ENCODE measurements at places on chromosomes 4 and X. TPM values are rescaled to one million over a fixed set of nuclear protein-coding genes. Genes with fewer than 3 reads are reported as not detected.

- no peak for DNase-seq
Measured at GRCh38 chr4:39893693-39894072, 84.0 kb downstream of the PDS5A start.

- DNase-seq: no peak
Measured at GRCh38 chr4:95539106-95539505, 9.7 kb downstream of the UNC5C start.

- no peak for DNase-seq
Measured at GRCh38 chrX:120242813-120243212, 7.8 kb upstream of the ZBTB33 start.

SUPT20HL2 gene
- not detected for total RNA-seq

DNA sequence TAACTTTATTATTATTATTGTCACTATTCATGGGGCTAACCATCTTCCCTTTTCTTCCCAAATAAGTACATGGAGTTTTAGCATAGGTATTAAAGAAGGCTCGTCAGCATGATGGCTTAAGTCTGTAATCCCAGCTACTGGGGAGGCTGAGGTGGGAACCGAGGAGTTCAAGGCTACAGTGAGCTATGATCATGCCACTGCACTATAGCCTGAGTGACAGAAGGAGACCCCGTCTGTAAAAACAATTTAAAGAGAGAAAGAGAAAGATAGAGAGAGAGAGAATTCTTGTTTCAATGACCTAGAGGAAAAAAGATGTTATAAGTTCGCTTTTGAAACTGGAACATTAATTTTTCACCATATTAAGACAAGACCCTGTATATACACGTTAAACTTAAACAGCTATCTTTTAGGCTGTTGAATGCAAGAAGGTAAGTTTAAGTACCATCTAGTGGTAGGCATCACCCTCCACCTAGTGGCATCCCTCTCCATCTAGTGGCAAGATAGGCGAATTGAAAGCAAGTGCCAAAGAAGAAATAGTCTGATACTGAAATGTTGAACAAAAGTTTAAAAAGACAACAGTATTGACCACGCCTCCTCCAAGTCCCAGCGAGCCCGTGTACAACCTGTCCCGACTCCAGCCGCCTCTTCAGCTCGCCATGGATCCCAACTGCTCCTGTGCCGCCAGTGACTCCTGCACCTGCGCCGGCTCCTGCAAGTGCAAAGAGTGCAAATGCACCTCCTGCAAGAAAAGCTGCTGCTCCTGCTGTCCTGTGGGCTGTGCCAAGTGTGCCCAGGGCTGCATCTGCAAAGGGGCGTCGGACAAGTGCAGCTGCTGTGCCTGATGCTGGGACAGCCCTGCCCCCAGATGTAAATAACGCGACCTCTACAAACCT lies 26.0 kb upstream of the YTHDC1 start:
- peak; percentile 64 for DNase-seq

DNA sequence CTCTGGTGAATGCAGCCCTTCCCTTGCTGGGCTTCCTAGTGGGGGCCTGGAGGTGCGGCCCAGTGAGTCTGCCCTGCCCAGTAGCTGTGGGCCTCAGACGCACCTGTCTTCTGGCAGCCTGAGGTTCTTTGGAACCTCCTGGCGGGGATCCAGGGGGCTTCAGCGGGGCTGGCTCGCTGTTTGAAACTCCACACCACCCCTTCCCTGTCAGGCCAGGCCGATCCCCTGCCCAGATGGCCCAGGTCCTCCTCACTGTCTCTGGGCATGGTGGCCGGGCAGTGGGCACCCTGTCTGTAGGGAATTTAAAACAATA lies 10.7 kb upstream of the NKX1-1 start:
- no peak for DNase-seq

DNA sequence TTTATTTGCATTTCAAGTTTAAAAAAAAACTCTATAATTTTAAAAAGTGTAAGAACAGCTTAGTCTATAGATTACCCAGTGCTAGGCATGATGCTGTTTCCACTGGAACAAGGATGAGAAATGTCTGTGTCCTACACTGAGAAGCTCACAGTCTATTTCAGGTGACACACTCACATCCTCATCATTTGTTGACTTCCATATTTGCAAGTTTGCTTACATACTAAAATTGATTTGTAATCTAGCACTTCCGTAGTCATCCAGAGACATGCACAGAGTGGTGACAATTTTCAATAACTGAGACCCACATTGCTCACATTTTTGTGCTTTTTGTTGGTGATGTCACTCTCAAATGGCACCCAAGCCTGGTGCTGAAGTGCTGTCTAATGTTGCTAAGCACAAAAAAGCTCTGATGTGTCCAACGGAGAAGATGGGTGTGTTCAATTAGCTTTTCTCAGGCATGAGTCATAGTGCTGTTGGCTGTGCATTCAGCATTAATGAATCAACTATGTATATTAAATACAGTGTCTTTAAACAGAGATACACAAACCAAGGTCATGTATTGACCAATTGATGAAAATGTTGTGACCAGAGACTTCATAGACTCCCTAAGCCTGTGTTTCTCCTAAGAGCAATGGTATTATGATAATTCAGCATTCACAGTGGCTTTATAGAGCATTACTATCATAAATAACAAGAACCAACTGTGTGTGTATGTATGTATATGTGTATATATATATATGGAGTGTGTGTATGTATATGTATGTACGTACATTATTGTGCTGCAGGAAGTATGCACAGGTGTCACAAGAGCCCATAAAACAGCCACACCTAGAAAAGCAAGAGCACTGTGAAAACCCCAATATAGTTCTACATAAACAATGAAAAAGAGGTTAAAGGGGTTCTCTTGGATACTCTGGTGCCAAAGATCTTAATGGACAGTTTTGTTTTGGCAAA lies 31.2 kb upstream of the VCX3B start:
- no peak for DNase-seq

DNA sequence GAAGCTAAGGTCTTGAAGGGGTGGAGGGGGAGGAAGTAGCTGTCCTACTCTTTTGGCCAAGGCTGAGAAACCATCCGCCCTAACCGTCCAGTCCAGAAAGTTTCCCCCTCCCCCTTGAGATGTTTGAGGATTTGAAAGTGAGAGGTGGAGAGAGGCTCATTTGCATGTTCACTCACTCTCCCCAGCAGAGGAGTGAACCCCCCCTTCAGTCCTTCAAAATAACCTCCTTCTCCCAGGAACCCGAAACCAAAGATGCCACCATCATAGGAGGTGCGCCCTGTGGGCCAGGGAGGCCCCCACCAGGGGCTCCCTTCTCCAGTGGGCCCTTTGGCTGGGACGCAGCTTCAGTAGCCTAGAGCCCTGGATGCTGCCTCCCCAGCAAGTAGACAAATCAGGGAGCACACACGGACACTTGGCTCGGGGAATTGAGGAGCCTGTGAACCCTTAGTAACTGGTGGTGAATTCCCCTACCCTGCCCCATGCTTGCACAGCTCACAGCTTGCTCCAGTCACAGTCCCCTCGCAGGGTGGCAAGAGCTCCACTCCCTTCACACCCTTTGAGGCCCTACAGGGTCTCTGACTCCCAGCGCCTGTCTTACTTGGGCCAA lies 25.6 kb downstream of the ELF4 start:
- no peak for DNase-seq

DNA sequence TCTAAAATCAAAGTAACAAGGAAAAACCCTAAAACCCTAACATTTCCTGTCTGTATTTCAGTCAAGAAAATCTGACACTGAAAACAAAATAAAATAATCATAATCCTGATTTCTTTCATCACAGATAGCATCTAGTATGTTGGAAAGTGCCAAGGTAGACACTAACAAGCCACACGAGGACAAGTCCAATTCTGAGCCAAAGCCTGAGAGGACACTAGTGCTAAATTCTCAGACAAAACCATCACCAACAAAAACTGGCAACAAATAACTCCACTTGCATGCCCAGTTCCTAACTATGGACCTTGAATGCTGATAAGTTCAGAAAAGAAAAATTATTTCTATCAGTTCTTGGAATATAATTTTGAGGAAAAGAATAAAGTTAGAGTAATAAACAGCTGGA lies 113.7 kb downstream of the MANBA start:
- DNase-seq: no peak

DNA sequence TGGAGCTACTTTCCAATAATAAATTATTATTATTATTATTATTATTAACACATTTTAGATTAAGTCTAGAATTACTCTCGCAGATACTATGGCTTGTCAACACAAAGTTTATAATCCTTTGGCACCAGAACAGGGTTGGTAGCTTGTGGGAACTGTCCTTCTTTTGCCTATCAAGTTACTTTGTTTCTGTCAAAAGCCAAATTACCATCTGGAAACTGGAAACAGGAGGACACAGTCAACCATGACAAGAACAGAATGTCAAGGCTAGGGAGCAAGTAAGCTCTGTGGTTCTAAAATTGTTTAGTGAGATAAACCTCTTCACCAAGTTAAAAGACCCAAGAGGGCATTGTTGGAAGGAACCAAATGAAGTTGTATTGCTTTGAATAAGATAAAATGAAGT lies 42.5 kb downstream of the DGKK start:
- no peak for DNase-seq

GRCh38 chr4:157587681-157588423 lies 367.3 kb downstream of the GRIA2 start:
- no peak for DNase-seq

NRK gene
- total RNA-seq: under 0.01 TPM

GRCh38 chr4:23225564-23225963 lies 532.8 kb downstream of the GBA3 start:
- no peak for DNase-seq

GRCh38 chr4:104868533-104868932 lies 278.1 kb upstream of the TET2 start:
- DNase-seq: no peak

DNA sequence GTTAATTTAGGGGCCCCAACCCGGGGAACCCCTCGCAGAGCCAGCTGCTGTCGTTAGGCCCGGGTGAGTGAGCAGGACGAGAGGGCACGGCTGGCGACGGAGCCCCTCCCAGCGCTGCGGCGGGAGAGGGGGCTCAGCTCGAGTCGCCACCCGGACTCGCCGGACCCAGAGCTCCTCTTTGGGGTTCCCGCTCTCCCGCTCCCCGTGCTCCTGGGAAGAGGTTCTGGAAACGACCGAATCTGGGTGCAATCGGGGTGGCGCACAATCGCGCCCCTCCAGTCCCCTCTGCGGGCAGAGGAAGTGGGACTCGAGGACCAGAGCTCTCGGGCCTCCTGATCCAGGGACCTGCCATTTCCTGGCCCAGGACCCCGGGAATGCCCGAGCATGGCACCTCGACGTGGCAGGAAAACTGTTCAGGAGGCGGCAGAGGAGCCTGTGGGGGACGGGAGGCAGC lies 37.3 kb upstream of the ARAF start:
- no peak for DNase-seq

- DNase-seq: no peak
Measured at GRCh38 chr4:38572793-38573192, 91.2 kb upstream of the KLF3 start.

- no peak for DNase-seq
Measured at GRCh38 chrX:71217298-71217697, 5.7 kb upstream of the GJB1 start.

- DNase-seq: no peak
Measured at GRCh38 chr4:14410516-14410915, 591.8 kb upstream of the CPEB2 start.

RAB9B gene
- 0.65 TPM for total RNA-seq

DNA sequence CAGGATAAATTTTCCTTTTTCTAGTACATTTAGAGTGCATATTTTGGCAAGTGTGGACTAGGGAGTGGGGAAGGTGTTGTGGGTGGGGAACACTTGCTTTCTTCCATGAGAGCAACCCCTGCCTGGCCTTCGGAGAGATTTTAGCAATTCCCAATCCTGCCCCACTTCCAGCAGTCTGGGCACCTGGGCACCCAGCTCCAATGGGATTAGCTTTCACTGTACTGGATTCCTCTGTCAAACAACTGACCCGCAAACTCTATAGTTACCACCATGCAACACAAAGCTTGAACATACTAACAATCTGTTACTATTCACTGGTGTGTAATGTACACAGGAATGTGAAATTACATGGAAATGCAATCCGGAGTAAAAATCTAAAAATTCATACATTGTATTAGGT lies 50.3 kb downstream of the SH3RF1 start:
- DNase-seq: no peak

CXorf49 gene
- not detected for total RNA-seq

DNA sequence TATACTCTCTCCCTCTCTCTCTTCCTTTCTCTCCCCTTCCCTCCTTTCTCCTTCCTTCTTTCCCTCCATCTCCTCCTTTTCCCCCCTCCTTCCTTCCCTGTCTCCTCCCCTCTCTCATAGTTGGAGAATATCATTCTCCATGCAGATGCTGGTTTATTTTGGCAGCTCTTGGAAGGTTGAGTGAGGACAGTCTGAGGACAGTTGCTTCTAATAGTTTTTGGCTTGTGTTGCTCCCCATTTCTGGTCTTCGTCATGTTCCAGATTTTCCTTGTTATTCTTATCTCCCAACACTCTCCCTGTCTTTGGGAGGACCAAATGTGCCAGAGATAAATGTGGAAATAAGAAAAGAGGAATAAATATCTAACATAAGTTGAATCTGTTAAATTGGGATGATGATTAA lies 263.0 kb downstream of the FRMPD4 start:
- no peak for DNase-seq

GRCh38 chr4:185142912-185143600 lies at the start of gene SLC25A4:
SLC25A4 (plus strand) TSS chr4:185143266; CDS start chr4:185143373, 107 bp downstream.
- peak; percentile 68 for DNase-seq

DNA sequence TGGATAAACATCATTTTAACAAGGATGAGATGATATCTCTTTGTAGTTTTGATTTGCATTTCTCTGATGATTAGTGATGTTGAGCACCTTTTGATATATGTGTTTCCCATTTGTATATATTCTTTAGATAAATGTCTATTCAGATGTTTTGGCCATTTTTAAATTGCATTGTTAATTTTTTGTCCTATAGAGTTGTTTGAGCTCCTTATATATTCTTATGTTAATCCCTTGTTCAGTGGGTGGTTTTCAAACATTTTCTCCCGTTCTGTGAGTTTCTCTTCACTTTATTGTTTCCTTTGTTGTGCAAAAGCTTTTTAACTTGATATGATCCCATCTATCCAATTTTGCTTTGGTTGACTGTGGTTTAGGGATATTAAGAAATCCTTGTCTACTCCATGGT lies 606.0 kb downstream of the CCSER1 start:
- no peak for DNase-seq

GRCh38 chrX:111568354-111568753 lies 56.9 kb downstream of the SERTM2 start:
- peak; percentile 7 for DNase-seq

DNA sequence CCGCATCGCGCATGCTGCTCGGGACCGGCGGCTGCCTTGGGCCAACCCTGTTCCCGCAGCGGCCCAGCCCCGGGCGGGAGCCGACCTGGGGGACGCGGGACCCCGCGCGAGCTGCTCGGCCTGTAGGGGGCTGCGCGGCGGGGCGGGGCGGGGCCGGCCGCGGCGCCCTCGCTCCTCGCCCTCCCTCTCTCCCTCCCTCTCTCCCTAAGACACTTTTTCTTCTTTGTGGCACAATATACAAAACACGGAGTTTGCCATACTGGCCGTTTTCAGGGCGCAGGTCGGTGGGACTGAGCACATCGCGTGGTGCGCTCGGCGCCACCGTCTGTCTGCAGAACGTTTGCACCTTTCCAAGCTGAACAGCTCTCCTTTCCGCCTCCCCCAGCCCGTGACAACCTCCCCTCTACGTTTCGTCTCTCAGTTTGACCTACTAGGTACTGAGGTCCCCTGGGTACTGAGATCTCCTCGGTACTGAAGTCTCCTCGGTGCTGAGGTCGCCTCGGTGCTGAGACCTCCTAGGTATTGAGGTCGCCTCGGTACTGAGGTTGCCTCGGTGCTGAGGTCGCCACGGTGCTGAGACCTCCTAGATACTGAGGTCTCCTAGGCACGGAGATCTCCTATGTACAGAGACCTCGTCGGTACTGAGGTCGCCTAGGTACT lies 261.1 kb upstream of the PLCXD1 start:
- DNase-seq: no peak

GRCh38 chr4:97215409-97215941 lies 927.8 kb downstream of the STPG2 start:
- no peak for DNase-seq

FANCB gene
- 1.8 TPM for total RNA-seq

All from lung microvascular endothelial cell (primary cell).